ENCODE measurements at places on chromosomes 4 and X.

DNA sequence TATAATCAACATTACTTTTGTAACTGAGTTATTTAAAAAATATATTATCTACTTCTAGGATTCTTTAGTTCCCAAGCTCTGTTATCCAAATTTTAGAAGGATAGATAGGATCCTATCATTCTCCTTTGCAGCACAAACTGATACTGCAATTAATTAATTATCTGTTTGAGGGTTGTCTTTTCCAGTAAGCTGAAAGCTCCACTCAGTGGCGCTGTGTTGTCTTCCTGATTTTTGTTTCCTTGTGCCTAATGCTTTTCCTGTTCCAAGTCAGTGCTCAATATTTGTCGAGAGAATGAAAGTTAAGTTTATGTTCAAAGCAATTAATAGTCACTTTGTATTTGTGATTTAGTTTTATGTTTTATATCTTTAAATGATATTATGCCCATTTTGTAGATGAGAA is 107.4 kb upstream of the ANK2 start:
- DNase-seq: no peak

DNA sequence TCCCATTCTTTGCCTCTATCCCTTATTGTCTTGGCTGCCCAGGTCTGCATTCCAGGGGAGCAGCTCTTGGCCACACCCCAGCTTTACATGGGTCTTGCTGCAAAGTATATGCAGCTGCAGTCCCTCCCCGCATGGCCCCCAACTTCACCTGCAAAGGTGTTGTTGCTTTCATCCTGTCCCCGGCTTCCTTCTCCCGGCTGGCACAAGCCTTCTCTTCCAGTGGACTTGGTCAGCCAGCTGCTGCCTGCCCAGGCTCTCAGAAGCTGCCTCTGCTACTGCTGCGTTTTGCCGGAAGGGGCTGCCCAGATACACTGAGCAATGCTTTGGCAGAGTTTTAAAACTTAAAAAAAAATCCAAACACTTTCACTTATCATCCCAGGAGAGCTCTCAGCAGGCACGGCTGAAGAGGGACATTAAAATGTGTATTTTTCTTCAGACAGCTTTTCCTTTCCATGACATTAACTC is 121.2 kb upstream of the PDLIM3 start:
- no peak for DNase-seq

DNA sequence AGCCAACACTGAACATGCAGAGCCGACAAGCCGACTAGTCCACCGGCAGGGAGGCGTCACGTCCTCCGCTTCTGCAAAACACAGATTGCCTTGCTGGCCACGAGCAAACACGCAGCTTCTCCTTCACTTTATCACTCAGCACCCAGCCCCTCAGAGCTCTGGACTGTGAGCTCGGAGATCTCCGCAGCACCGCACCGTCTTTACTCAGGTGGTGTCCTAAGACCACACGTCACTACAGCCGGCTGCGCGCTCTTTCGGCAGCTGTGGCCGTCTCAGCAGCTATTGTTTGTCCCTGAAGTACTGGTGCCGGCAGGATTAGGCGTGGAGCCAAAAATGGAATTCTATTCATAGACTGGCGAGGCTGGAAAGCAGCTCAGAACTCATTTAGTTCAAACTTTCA is 72.0 kb downstream of the FAT1 start:
- peak; percentile 91 for DNase-seq

- DNase-seq: no peak
These were observed 98.2 kb upstream of the NRK start for GRCh38 chrX:105723966-105724735.

GRCh38 chr4:112517067-112517634 is 1.2 kb upstream of the NEUROG2 start:
- peak; percentile 53 for DNase-seq

DNA sequence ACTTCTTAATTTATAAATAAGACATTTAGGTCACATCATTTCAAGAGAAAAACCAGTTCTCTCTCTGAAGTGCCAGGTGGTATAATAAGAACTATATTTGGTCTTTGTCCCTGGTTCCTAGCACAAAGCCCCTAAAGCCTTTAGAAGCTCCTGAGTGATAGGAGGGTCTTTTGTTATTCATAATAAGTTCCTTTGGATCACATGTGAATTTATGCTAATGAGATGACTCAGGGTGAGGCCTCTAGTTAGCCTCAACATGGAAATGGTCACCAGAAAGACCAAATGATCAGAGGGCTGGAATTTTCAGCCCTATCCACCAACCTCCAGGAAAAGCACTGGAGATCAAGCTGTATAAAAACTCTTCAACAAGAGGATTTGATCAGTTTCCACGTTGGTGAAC is 68.1 kb upstream of the BLTP1 start:
- no peak for DNase-seq

GRCh38 chrX:38036466-38036865 is 30.1 kb downstream of the SYTL5 start:
- DNase-seq: no peak

DNA sequence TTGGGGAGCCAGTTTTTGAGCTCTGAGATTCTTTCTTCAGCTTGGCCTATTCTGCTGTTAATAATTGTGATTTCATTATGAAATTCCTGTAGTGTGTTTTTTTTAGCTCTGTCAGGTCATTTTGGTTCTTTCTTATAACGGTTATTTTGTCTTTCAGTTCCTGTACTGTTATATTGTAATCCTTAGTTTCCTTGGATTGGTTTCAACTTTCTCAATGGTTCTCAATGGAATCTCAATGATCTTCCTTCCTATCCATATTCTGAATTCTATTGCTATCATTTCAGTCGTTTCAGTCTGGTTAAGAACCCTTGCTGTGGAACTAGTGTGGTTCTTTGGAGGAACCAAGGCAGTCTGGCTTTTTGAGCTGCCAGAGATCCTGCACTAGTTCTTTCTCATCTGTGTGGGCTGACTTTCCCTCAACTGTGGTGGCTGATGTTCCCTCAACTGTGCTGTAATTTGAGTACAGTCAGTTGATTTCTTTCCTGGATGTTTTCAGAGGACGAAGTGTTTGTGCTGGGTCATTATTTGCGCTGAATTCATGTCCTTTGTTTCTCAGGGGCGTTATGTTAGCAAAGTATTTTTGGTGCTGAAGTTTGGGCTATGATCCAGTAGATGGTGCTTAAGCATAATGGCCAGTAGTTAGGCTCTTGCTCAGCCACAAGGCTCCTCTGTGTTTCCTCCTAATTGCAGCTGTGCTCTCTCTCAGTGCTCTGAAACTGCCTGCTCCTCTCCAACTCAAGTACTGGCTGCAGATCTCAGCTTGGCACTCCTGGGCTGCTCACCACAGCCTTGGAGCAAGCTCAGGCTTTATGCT is 27.5 kb downstream of the ENPEP start:
- DNase-seq: no peak

- DNase-seq: no peak
These were observed 84.8 kb upstream of the BMP2K start for GRCh38 chr4:78691334-78691754.

- DNase-seq: no peak
These were observed 18.0 kb downstream of the RPS6KA3 start for GRCh38 chrX:20248592-20249192.

DNA sequence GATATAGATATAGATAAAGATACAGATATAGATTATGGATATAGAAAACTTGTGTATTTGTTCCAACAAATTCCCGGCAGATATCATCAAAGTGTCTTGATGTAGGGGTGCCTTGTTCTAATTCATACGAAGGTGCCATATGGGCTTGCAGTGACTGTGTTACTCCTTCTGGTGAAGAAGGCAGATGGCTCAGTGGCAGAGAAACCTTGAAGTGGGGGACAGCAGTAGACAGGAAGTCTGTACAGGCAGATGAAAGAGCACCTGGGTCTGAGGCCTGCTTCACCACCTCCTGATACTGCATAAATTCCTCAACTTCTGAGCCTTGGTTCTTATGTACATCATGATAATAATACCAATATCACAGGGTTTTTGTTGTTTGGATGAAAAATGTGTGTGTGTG is 179.5 kb upstream of the GATB start:
- no peak for DNase-seq

DNA sequence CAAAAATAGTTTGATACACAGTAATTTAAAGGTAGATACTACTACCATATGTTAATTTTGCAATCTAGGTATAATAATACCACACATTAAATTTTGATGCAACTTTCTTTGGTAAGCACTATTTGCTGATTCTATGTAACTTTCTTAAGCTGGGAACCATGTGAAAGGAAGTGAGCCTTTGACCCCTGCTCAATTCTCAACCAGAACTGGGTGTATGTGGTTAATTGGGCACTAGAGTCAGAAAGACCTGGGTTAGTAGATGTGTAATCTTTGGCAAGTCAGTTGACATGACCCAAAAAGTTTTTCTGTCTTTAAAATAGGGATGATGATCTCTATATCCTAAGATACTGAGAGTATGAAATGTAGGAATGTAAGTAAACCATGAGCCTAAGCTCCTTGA is 22.4 kb downstream of the TLR2 start:
- no peak for DNase-seq

DNA sequence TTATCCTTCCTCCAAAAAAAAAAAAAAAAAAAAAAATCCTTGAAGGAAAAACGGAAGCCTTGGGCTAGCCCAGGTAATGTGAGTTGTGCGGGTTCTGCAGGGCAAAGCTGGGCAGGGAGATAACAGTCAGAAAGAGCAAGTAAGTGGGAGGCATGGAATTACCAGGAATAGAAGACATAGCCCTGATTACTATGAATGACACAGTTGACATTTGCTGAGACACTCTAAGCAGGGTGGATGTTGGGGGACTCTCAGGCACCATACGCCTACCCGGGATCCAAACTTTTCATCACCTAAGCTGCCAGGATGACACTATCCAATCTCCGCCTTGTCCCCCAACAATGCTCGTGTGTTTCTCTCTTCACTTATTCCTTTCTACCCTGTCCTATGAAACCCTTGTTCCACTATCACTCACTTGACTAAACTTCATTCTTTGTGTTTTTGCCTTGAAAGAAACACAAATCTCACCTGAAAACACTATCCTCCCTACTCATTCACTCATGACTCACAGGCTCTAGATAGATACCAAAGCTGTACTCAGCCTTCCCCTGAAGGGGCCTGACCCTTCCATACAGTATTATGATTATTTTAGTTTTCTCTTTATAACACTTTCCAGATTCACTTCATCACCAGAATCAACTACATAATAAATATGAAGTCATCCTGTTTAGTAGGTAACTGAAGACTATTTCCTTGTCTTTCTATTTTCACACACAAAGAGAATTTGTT is 158.4 kb downstream of the INPP4B start:
- DNase-seq: no peak

- no peak for DNase-seq
These were observed 978 bp downstream of the HS6ST2 start for GRCh38 chrX:132957211-132958090.

DNA sequence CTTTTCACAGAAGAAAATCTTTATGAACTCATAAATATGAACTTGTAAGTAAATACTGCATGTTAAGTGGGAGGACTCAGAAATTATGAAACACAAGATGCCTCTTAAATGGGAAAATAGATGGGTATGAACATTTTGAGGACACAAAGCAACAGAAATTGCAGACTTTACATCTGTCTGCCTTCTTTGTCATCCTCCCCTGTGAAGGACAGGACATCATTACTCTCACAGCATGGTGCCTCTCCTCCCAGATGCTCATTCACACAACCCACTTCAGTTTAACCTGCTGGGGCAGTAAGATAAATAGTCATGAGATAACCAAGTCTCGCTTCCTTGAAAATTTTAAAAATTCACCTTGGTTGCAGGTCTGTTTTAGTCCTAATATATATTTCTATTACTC is 144.5 kb downstream of the APBB2 start:
- peak; percentile 72 for DNase-seq

GRCh38 chr4:183399616-183400015 is 44.8 kb upstream of the CDKN2AIP start:
- DNase-seq: no peak

DNA sequence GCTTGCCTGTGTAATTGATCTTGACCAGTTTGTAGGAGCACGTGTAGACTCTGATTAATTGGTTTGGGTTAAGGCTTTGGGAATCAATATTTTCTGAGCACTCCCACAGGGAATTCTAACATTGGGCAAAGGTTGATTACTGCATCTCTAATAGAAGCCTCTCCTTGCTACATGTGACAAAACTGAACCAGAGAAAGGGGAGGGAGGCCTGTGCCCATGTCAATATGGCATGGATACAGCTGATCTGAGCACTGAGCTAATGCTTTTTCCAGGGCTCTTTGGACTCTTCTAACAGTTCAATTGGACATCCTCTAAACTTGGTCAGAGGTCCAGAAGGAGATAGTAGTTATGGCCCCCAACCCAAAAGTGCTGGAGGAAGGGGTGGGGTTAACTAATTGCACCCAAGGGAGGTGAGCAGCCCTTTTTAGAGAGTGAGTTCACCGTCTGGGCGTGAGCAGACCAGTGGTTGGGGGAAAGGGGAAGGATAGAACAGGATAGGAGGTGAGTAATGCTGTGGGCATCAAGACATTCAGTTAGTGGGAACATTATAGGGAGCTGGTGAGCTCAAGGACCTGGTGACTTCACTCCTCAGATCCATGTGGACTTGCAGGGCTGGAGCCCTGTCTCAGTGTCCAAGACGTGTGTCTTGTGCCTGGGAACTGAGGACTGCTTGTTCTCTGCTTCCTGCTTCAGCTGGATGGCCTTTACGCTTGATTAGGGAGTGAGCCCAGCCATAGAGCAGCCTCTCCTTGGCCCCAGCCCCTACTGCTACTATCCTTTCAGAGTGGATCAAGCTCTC is 22.8 kb downstream of the MSN start:
- no peak for DNase-seq

DNA sequence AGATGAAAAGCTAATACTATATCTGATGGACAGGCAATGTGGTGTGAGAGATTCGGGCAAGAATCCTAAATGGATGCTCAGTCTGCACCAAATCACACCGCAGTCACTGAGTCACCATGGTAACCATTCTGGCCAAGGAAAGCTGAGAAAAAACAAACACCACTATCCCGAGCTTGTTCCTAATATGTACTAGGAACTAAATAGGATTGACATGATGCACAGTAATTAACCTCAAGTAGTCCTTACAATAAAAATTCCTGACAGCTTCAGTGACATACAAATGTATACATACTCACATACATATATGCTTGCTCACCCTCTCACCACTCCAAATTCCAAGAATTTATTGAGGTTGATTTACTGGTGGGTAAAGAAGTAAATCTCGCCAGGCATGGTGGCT is 1.1 kb upstream of the RAB40A start:
- DNase-seq: peak; percentile 46

DNA sequence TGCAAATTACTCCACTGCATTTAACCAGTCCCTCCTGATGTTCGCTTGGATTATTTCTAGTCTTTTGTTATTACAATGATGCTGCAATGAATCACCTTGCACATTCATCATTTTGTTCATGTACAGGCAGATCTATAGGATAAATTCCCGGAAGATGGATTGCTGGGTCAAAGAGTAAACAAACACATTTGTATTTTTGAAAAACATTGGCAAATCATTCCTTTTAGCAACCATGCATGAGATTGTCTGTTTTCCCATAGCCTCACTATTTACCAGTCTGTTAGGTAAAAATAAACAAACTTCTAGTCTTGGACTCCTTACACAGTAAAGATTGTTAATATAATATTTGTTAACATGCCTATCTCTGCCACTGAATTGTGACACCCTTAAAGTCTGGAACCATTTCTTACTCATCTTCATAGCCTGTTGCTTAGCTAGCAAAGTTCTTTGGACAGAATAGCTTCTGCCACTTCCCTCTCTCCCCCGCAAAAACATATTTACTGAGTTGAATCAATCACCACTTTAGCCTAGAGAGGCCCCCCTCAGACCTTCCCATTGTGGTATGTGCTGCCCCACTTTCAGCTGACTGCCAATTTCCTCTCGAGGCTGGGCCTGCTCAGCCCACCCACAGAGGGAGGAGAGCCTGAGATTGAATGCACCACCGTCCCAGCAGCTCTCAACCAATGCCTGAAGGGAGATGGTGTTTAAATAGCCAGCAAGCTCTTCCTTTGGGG is 108.4 kb upstream of the ATXN3L start:
- peak; percentile 58 for DNase-seq
